ENCODE measurements at places on chromosomes 3 and 15.

- no peak for DNase-seq
Measured at GRCh38 chr3:114880078-114880477, 267.0 kb downstream of the ZBTB20 start.

DNA sequence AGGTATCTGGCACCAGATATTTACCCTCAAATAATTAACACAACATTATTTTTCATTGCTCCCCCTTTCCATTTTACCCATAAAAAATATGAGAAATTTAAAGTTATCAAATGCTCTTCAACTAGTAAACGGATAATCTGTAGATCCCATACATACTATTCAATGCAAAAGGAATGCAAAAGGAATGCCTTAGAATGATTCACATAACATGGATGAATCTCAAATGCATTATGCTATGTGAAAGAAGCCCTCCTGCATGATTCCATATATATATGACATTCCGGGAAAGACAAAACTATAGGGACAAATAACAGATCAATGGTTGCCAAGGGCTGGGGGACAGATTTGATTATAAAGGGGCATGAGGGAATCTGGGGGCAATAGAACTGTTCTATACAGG lies 195.7 kb downstream of the STT3B start:
- no peak for DNase-seq

DNA sequence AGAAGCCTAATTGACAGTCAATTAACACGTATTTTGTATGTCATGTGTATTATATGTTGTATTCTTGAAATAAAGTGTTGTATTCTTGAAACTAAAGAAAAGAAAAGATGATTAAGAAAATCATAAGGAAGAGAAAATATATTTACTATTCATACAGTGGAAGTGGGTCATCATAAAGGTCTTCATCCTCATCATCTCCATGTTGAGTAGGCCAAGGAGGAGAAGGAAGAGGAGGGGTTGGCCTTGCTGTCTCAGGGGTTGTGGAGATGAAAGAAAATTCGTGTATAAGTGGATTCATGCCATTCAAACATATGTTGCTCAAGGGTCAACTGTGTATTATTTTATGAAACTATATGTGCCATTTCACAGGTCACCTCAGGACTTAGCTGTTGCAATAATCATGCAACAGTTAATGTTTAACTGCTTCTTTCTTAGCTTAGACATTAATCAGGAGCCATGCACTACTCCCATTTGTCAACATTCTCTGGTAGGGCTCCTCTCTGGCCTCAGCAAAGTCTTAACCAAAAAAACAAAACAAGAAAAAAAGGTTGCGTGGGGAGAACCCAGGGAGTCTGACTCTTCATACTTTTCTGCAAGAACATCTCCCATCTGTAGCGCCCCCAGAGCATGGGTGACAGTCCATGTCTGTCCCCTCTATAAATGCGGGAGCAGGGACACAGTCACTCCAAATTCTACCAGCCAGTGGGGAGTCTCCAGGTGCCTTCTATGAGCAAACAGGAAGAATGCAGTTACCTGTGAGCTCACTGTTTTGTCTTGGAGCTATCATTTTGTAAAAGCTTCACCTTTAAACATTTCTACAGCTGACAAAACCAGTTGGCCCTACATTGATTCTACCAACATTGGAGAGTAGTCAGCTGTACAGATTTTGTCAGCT lies 19.9 kb upstream of the LRRC2 start:
- no peak for DNase-seq

DNA sequence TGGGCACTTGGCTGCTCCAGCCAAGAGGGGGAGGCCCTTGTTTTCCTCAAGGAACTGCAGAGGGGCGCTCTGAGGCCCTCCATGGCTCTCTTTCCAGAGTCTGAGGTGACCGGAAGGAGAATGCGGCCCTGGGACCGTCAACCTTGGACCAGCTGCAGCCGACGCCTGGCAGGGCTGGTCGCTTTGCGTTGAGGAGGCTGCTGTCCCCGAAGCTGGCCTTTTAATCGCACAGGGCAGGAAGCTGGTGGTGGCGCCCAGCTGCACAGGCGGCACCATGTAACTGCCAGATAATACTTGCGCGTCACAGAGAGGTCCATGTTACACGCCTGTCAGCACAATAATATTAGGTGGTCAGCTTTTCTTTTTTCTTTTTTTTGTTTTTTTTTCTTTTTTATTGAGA lies 875 bp upstream of the HLTF start:
- no peak for DNase-seq

GRCh38 chr3:123282461-123282860 lies 80.7 kb downstream of the SEC22A start:
- no peak for DNase-seq

DNA sequence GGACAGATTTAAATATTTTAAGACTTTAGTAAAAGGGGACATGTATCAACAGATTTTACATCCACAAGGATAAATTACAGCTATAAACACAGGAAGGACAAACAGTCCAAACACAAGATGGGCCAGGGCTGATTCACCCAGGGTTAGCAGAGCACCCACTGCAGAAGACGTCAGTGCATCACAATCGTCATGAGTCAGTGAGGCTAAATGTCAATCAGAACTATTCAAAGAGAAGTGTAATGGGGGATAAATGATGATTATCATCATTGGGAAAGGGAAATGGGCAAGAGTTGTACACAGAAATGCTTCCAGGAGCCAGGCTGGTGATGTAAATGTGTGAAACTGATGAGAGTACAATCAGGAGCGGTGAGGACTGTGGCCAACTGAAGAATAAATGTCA lies 226.8 kb downstream of the PLCL2 start:
- no peak for DNase-seq

DNA sequence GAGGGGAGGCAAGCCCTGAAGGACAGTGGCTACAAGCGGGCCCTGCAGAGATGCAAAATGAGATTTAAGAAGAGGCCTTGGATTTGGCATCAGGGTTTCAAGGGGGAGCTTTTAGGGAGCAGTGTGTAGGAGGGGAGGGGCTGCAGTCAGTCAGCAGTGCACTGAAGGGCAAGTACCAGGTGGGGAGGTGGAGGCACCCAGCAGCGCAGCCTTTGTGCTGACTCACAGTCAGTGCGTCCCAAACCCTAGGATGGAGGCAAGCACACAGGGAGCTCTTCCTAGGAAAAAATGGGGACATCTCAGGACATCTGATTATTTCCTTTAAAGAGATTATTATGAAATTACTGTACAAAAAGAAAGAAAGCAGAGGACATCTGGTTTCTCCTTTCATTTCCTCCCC lies 80.0 kb downstream of the AAGAB start:
- no peak for DNase-seq

- DNase-seq = no peak
Measured at GRCh38 chr3:8301977-8302735, 199.5 kb upstream of the LMCD1 start.

- DNase-seq = no peak
Measured at GRCh38 chr3:149703466-149703865, 45.6 kb upstream of the WWTR1 start.
